ENCODE measurements at places on chromosomes 2 and 18.

DNA sequence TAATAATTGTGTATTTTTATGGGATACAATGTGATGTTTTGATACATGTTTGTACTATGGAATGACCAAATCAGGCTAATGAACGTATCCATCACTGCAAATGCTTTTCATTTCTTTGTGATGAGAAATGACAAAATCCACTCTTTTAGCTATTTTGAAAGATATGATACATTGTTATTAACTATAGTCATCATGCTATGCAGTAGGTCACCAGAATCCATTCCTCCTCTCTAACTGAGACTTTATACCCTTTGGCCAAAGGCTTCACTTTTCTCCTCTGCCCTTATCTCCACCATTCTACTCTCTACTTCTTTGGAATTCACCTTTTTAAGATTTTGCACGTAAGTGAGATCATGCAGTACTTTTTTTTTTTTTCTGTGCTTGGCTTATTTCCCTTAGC lies 44.5 kb upstream of the TMEM17 start:
- DNase-seq, result peak; percentile 89

- DNase-seq, result peak; percentile 21
Observed at GRCh38 chr2:74835831-74836674, 2.1 kb downstream of the HK2 start.

GRCh38 chr2:892401-892800 lies 58.2 kb upstream of the SNTG2 start:
- no peak for DNase-seq

GRCh38 chr2:138711812-138712211 lies 68.4 kb downstream of the NXPH2 start:
- no peak for DNase-seq

GRCh38 chr2:39587641-39588040 lies 78.1 kb upstream of the TMEM178A start:
- no peak for DNase-seq

- DNase-seq, result no peak
Observed at GRCh38 chr18:54774423-54774822, 53.9 kb upstream of the RAB27B start.

DNA sequence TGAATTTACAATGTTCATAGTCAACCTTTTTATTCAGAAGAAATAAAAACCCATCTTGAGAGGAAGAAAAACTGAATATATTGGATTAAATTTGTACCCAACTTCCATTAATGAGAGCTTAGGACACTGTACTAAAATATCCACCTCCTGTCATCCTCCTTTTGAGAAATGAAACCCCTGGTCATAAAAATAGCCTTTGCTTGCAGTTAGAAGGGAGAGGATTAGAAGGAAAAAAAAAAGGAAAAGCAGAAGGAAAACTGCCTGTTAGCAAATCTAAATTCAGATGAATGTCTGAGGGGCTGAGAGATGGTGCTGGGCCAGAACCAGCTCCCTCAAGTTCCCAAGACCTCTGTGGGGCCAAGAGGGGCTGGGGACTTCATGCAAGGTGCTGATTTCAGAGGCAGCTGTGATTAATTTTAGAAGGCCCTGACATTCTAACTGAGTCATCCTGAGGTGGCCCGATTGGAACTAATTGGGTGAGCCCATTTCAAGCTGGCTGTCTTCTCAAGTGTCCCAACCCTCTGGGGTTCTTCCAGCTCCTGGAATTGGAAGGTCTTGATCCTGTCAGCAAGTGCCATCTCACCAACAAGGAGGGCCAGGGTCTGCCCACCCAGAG lies 38.4 kb upstream of the BIN1 start:
- DNase-seq, result no peak

DNA sequence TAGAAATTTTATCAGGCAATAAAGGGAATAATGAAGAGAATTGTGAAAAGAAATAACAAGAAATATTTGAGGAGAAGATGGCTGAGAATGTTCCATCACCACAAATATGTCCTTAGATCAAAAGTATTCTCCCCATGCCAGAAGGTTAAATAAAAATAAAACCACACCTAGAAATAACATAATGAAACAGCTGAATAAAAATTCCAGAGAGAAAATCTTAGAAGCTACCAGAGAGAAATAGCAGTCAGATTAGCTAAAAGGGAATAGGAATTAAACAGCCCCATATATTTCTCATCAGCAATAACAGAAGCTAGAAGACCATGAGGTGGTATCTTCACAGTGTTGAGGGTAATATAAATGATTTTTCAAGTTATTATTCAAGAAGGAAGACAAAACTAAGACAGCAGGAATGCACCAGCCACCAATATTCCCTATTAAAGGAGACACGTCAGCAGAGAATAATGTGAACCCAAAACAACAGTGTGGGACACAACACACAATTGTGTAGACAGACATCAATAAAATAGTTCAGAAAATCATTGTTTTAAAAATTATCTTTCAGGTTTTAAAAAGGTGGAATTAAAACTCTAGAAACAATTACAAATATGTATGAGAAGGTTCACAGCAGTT lies 82.0 kb upstream of the NEDD4L start:
- no peak for DNase-seq

DNA sequence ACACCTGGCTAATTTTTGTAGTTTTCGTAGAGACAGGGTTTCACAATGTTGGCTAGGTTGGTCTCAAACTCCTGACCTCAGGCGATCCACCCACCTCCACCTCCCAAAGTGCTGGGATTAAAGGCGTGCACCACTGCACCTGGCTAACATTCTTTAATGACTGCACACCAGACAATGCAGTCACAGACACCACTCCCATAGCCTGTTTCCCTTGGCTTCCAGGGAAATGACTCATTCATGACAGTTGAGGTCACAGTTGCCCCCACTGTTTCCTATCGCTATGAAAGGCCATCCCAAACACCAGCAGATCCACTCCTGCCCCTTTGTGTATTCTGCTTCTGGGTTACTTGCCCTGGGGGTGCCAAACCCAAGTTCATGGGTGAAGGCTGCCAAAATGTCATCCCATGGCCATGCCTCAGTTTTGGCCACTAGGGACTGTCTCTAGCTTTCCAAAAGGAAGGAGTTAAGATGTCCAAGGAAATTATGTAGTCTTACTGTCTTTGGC lies 8.7 kb downstream of the CHMP1B start:
- DNase-seq, result peak; percentile 97

DNA sequence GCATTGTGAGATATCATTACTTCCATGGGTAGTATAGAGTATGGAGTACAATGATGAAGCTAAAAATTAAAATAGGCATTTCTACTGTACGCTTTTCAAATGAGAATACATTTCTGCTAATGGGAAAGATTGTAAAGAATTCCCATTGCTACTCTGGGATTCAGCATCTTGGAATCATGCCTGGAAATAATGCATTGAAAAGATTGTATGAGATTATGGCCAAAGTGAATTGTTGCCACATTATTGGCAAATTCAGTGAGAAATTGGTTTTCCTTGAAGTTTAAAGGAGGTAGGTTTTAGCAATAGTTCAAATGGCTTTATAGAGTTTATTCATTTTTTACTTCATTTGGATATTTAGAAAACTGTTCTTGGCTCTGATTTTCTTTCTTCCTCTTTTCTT lies 157.9 kb downstream of the GULP1 start:
- DNase-seq, result no peak

DNA sequence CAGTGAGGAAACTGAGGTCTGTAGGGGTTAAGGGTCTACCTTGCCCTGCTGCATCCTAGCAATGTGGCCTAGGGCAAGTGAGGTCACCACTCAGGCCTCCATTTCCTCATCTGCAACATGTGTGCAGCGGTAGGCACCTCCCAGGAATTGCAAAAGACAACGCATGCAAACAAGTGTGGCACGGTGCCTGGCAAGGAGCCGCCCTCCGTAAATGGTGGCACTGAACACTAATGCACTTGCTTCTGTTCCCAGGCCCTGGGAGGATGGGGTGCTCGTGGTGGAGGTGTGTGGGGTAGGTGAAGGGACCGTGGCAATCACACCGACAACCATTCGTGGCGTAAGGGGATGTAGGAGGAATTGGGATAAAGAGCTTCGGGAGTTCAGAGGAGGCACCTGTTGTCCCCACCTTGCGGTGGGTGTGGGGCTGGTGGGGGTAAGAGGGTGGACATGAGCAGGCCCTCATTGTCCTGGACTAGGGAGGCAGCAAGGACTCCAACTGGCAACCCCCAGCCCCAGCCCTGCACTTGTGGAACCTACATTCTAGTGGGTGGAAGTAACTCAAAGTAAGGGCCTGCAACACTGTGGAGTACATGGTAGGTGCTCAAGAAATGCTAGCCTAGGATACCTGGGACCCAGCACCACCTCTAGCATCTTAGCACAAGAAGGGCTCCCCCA lies 26.0 kb downstream of the ATOH8 start:
- peak; percentile 48 for DNase-seq

GRCh38 chr18:37266290-37266689 lies 299.3 kb downstream of the CELF4 start:
- no peak for DNase-seq
